ENCODE measurements at places on chromosomes 1 and 21.

DNA sequence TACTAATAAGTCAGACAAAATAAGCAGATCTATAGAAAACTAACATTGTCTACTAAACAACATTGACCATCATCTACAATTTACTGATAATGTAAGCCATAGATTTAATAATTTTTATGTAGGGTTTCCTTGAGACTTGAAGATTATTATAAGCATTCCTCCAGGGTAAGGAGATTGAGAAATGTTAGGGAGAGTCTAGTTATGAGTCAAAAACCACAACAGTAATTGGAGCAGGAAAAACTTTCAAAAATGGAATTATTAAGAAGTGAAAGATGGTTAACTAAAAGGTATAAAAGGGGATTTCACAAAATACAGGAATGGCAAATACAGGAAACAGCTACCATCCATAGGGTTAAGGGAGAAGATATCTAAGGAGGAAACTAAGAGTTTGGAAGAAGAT is 12.4 kb upstream of the UHMK1 start:
- no peak overlapping the region for H3K27ac ChIP-seq
- no peaks in the 10 kb centered on the region for H3K4me1 ChIP-seq
- H3K27me3 ChIP-seq: no peaks in the 10 kb centered on the region

DNA sequence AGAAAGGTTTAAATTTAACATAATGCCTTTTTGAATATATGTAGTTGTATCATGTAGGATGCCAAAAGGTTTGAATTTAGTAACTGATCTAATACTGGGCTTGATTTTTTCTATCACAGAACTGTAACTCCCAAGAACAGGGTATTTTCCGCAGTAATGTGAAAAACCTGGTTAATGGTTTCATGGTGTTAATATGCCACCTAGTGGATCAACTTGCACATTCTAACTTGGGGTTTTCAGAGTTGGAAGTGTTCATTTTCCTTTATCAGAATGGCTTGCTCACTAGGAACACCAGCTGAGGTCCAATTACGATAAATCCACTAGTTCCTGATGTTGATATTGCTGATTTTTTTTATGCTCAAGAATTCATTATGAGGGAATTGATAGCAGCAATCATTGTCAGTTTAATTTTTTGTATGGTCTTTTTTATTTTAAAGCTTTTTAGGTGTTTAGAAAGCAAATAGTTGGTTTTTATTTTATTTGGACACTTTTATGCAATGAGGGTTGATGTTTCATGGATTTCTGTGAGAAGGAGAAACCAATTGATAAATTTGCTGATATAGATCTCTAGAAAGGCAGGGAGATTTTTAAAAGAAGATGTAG is 157.2 kb downstream of the PLA2G4A start:
- H3K4me1 ChIP-seq: no peaks in the 10 kb centered on the region
- no peak overlapping the region for H3K4me3 ChIP-seq
- no peak overlapping the region for H3K27ac ChIP-seq
- DNase-seq: no peak
- no peaks in the 10 kb centered on the region for H3K36me3 ChIP-seq

- DNase-seq: no peak
- no peaks in the 10 kb centered on the region for H3K4me1 ChIP-seq
- H3K36me3 ChIP-seq: no peaks in the 10 kb centered on the region
- peak overlapping the region; percentile 70 for H3K27ac ChIP-seq
Measured at GRCh38 chr1:85629532-85629920, 49.0 kb downstream of the CCN1 start.

- no peak overlapping the region for H3K4me3 ChIP-seq
- no peaks in the 10 kb centered on the region for H3K36me3 ChIP-seq
- no peak for DNase-seq
- no peaks in the 10 kb centered on the region for H3K4me1 ChIP-seq
Measured at GRCh38 chr1:113035086-113035485, 37.9 kb upstream of the LRIG2 start.
